ENCODE measurements at places on chromosomes 16 and 17. TPM values are rescaled to one million over a fixed set of nuclear protein-coding genes. Genes with fewer than 3 reads are reported as not detected.

The HBZ gene
- total RNA-seq, result not detected

GRCh38 chr16:11843861-11844260, 7.5 kb downstream of the RSL1D1 start:
- DNase-seq, result no peak
- no peaks in the 10 kb centered on the region for H3K27me3 ChIP-seq
- H3K36me3 ChIP-seq, result peaks cover 73% of the 10 kb centered on the region
- no peak overlapping the region for H3K4me3 ChIP-seq
- no peak overlapping the region for H3K27ac ChIP-seq

The PDILT gene
- total RNA-seq, result not detected

GRCh38 chr17:79952265-79952877, 83.3 kb downstream of the TBC1D16 start:
- no peak overlapping the region for H3K27ac ChIP-seq
- no peaks in the 10 kb centered on the region for H3K36me3 ChIP-seq
- peaks cover 3% of the 10 kb centered on the region for H3K27me3 ChIP-seq
- no peak for DNase-seq
- no peaks in the 10 kb centered on the region for H3K4me1 ChIP-seq
